Retinal pigment epithelial cell (primary cell): ENCODE measurements at places on chromosomes 16 and 17.
A peak's percentile ranks its signal among the peaks of the same experiment; 100 is the strongest.

DNA sequence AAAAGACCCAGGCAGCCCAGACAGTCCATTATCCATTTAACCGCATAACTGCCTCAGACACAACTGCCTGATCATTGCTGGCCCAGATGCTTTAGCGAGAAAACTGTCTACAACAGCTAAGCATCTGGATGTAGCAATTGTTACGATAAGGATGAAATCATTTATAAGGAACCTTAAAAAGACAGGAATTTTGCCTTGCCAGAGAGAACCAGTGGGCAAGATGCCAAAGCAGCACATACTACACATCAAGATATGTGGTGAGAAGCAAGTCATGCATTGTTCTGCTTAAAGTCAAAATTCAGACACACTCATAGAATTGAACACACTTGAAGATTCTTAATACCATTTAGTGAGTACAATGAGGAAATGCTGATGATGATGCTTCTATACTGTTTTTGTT lies 1525.3 kb downstream of the CDH8 start:
- peak; percentile 7 for DNase-seq

DNA sequence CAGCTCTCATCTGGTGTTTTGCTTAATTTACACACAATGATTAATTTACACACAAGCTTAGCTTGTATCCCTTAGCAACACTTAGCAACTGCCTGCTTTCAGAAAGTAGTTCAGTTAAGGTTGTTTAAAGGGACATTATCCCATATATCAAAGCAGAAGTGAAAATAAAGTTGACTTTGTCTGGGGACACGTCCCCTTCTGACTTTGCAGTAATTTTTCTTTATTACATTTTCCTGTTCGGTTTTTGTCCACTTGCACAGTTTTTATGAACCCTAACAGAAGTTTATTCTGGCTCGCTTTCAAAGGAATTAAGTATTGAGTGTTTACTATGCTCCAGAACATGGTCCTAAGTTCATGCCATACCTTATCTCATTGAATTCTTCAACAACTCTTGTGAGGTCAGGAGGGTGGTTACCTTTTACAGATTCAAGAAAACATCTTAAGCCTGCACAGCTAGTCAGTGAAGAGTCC lies 41.5 kb downstream of the ARHGAP44 start:
- no peak for DNase-seq

DNA sequence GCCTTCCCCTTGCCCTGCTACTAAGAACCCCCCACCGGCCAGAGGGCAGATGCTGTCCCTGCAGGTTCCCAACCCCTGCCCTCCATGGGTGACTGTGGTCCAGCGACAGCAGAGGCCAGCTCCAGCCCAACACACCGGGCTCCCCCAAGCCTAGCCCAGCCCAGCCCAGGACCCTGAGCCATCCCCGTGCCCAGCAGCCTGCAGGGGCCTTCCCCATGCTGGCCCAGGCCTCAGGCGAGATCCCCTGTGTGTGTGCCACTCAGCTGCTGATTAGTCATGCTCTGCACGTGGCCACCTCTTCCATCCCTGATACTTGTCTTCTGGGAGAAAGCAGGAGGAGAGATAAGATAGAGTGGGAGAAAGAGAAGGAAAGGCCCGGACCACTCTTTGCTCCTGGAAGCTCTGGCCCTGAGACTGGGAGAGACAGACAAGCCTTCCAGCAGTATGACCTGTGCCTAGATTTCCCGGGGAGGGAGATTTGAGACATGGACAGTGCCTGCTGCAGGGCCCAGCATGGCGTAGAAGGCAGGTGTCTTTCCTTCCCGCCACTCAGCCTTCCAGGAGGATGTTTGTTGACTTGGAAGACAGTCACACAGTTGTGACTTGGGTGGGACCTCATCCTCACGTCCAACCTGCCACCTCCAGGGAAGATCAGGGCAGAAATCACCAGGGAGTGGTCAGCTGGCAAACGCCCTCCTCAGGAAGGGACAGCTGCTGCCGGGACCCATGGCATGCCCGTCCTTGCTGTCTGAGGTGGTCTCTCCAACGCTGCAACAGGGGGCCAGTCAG lies 41.3 kb upstream of the RASD1 start:
- DNase-seq: no peak

DNA sequence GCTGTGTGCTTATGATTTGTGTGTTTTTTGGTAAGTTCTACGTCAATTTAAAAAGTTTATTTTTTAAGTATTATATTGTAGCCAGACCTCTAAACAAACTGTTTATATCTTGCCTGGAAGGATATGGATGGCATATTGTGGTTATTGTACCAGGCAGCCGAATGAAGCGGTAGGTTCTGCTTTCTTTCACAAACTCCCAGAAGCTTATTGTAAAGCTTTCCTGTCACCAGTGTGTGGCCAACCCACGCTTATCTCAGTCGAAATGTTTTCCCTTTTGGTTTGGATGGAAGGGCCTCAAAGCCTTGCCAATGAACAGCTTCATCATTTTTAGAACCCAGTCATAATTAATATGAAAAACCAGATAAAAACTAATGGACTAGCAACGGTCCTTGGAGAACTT lies 53.1 kb downstream of the CYB5B start:
- no peak for DNase-seq

DNA sequence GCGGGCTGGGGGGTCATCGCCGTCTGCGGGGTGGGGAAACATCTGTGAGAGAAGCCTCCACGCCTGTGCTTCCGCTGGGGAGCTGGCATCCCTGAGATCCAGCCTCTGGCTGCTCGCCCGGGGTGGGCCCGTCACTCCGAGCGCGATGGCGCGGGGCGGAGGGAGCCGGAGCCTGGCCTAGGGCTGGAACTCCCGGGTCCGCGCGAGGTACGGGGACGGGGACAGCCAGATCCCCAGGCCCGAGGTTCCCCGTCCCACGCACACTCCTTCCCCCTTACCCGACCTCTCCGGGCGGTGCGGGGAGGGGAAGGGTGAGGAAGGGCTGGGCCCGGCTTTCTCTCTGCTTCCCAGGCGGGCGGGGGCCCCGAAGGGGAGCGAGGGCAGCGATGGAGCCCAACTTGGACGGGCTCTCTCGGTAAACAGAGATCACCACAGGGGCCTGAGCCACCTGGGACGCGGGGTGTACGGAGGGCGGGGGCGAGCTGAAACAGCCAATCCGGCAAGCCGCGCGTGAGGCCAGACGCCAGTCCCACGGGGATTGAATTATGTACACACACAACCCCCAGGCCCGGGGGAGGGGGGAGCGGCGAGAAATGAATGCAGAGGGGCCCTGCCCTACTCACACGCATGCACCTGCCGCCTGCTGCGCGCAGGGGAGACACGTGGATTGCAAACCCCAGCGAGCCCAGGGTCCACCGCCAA lies at the start of gene SLC16A11:
Gene SLC16A11 (minus strand): TSS at position 596 of the 702 bp plus-strand sequence. CDS start 579 bp downstream, at position 17.
- DNase-seq: no peak
